ENCODE measurements at places on chromosomes 5 and 9. TPM values are rescaled to one million over a fixed set of nuclear protein-coding genes. Genes with fewer than 3 reads are reported as not detected.

DNA sequence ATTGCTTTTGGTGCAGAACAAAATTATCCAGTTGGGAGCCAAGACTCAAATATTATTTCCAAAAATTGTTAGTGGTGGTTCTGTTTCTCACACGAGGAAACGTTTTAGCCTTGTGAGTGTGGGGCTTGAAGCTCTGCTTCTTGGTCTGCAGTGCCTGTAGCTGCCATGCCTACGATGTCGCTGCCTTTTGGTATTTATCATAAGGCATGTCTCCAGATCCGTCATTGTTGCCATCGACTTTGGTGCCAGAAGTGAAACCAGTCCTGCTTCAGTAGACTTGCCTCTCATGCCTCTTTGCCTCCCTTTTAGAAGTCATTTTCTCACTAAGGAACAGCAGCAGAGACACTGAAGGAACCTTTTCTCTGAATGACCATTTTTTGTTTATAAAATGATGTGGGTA, 29.7 kb upstream of the CATSPER3 start:
- DNase-seq: no peak
- peaks cover 5% of the 10 kb centered on the region for H3K36me3 ChIP-seq
- H3K27me3 ChIP-seq: no peaks in the 10 kb centered on the region

CFAP90 gene
- not detected for total RNA-seq

BHMT2 gene
- total RNA-seq: not detected

DNA sequence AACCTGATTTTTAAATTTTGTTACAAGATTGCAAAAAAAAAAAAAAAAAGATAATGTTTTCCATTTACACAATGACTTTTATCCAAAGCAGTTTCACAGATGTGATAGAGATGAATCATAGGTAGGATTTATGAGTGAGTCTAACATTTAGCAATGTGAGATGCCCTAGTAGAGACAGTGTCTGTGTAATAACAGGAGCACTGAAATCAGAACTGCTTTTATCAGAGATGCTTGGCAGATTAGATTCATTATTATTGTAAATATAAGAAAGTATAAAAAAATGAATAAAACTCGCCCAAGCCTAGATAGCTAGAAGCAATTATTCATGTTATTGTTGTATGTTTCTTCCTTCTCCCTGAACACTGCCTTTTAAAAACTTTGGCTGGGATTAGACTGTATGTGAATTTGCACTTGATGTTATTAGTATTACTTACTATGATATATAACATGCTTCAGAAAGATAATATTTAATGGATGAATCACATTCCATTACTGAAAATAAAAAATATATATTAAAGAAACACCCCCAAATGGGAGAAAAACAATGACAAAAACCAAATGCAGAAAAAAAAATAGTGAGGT, 567.3 kb upstream of the KLF4 start:
- peaks cover 4% of the 10 kb centered on the region for H3K36me3 ChIP-seq
- H3K4me1 ChIP-seq: peaks cover 32% of the 10 kb centered on the region
- no peak for DNase-seq
- H3K27me3 ChIP-seq: no peaks in the 10 kb centered on the region
- no peak overlapping the region for H3K4me3 ChIP-seq

DNA sequence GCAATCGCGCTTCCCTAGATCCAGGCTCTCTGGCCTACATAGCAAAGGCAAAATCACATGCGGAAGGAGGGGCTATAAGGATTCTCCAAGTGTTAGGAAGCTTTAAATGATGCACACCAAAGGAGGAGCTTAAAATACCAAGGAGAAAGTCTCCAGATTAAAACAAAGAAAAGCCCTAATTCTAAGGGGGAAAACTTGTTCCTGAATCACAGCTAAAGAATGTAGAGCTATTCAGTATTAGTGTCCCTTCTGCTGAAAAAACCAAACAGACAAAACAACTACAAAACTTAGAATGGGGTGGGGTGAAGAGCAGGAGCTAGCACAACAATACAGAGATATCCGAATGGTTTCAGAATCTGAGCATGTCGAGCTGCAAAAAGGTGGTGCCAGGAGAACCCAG, 213.7 kb downstream of the DCP2 start:
- no peak overlapping the region for H3K4me3 ChIP-seq
- H3K4me1 ChIP-seq: peaks cover 8% of the 10 kb centered on the region
- no peak for DNase-seq

P4HA2 gene
- total RNA-seq: 45.1 TPM

FBP2 gene
- not detected for total RNA-seq

DNA sequence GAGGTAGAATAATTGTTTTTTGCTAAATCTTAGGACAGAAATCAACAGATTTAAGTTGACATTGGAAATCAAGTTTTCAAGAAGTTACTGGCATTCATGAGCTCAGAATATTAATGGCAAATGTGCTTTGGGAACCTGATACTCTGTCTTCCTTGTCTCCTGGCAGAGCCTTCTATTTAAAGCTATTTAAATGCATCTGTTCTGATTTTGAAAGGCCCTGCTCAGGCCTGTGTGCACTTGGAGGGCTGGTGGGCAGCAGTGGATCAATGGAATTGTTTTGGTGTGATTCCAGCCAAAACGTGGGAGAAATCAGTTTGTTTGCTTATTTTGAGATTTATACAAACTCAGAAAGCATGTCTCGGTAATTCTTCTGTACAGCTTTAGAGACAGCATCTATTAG, 38.5 kb downstream of the FBXL7 start:
- DNase-seq: no peak
- no peak overlapping the region for H3K4me3 ChIP-seq
- H3K4me1 ChIP-seq: no peaks in the 10 kb centered on the region

DNA sequence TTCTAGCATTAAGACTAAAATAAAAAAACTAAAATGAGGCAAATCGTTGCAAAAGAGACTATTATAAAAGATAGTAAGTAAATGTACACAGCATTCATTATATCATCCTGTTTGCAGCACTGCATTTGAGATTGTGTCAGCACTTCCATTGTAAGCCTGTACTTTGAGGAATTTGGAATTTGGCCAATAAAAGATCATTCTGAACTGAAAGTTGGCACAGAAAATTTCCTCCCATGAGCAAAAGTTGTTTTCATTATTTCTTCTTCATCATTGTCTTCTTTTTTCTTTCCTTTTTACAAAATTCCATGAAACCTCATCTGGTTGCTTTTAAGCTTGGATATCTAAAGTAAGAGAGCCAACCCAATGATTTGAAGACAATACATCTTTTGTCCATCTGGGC, 199.3 kb upstream of the ADAMTSL1 start:
- H3K4me1 ChIP-seq: no peaks in the 10 kb centered on the region
- no peak for DNase-seq
- H3K27me3 ChIP-seq: no peaks in the 10 kb centered on the region

IFNK gene
- total RNA-seq: not detected

DNA sequence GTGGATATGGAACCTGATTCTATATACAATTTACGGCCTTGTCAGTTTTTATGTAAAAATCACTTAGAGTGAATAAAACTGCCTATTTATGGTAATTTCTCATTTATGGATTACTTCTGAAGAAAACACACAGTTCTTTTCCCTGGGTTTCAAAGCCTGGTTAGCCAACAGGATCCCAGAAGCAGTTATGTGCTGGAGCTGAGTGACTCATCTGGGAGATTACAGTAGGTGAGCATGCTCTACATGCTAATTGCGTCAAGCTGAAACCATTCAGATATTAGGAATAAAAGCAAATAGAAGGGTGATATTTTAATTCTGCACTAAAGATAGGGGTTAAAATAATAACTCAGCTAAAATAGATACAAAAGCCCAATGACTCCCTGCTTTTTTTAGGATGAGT, 47.8 kb downstream of the PDE4D start:
- no peaks in the 10 kb centered on the region for H3K36me3 ChIP-seq
- H3K4me1 ChIP-seq: peaks cover 11% of the 10 kb centered on the region
- peaks cover 17% of the 10 kb centered on the region for H3K27me3 ChIP-seq
- H3K27ac ChIP-seq: no peak overlapping the region
- DNase-seq: no peak
- no peak overlapping the region for H3K4me3 ChIP-seq

CORO2A gene
- total RNA-seq: 24.3 TPM

DNA sequence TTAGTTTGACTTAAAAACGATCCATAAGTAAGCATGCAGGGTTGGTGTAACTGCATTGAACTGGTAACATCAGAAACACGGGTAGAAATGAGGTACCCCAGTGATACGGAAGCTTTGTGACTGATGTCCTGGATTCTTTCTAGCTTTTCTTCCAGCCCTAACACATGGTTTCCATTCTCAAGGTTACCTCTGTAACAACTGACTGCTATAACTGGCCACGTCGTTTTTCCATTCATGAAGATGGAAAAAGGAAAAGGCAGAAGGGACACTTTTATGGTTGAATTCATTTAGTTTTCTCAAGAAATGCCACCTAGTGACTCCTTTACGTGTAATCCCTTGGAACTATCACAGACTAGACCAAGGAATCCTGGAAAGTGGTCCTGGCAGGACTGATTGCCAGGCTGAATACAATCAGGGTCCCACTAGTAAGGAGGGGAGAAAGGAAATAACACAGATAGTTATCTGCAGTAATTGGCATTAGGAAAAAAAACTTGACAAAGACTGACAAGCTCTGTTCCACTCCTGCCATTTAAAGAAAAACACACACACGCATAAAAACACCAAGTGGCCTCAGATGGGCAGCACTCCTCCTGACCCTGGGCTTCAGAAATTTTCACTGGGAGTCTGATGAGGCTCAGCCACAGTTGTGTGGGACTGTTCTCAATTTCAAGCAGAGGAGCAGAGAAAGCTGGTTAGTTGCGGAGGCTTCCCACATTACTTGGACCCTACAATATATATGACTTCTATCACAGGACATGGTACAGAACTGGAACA, 77.5 kb upstream of the ZNF169 start:
- DNase-seq: no peak
- H3K36me3 ChIP-seq: peaks cover 38% of the 10 kb centered on the region
- no peak overlapping the region for H3K27ac ChIP-seq
- no peaks in the 10 kb centered on the region for H3K4me1 ChIP-seq

DNA sequence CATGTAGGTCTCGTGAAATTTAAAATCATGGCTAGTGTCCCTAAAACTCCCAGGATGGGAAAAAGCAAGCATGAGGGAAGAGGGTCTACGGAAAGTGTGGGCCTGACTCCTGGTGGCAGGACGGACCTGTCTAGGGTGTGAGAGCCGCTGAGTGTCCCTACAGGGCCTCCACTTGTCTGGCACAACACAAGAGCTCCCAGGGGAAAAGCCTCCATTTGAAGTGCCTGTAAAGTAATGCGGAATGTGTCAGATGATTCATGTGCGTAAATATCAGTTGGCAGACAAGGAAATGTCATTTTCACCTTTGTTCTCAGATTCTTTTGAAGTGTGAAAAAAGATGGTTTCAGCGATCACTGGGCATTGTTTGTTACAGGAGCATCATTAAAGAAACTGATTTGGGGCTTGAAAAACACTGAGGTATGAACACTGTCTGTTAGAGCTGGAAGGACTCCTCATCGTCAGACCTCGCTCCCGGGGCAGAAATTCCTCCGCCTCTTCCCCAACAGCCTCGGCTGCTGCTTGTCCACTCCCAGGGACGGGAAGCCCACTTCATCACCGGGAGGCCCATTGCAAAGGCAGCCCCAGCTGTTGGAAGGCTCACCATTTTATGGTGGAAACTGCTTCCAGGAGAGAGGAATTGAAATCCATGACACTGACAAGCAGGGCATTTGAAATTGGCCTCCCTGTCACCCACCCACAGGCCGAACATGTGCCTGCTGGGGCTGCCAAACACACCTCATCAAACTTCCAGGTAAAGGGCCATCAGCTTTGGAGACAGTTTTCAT, 240.8 kb downstream of the FSTL4 start:
- H3K27me3 ChIP-seq: peaks cover 88% of the 10 kb centered on the region
- H3K27ac ChIP-seq: no peak overlapping the region
- H3K36me3 ChIP-seq: no peaks in the 10 kb centered on the region
- no peaks in the 10 kb centered on the region for H3K4me1 ChIP-seq

GRCh38 chr5:141514330-141515133, 25.7 kb downstream of the PCDHGC5 start:
- no peaks in the 10 kb centered on the region for H3K27me3 ChIP-seq
- H3K36me3 ChIP-seq: peaks cover 80% of the 10 kb centered on the region
- peaks cover 5% of the 10 kb centered on the region for H3K4me1 ChIP-seq
- no peak overlapping the region for H3K4me3 ChIP-seq

DNA sequence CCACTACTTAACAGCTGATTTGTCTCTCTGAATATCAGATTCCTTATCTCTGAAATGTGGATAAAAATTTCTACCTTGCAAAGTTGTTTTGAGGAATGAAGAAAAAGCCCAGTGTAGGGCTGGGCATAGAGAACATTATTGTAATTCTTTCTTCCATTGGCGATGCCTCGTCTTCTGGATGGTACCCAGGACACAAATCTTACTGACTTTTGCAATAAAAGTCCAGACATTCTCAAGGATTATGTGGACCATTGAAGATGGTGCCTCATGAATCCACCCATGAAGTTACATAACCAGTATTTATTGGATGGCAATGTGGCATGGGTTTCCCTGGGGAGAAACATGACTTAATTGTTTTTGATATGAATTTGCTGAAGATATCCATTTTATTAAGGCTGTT, 33.1 kb downstream of the NNT start:
- H3K4me3 ChIP-seq: peak overlapping the region; percentile 44
- H3K27ac ChIP-seq: peak overlapping the region; percentile 66
- DNase-seq: no peak

- no peaks in the 10 kb centered on the region for H3K4me1 ChIP-seq
- H3K27ac ChIP-seq: no peak overlapping the region
Measured at GRCh38 chr5:111582451-111582850, 70.1 kb upstream of the STARD4 start.

- H3K27me3 ChIP-seq: no peaks in the 10 kb centered on the region
- H3K36me3 ChIP-seq: no peaks in the 10 kb centered on the region
- DNase-seq: no peak
Measured at GRCh38 chr5:39505363-39505762, 80.6 kb upstream of the DAB2 start.

GRCh38 chr9:72424131-72424530, 59.1 kb upstream of the ZFAND5 start:
- H3K27ac ChIP-seq: no peak overlapping the region
- H3K27me3 ChIP-seq: no peaks in the 10 kb centered on the region
- H3K36me3 ChIP-seq: peaks cover 3% of the 10 kb centered on the region

GRCh38 chr9:131031642-131032005, 22.6 kb downstream of the LAMC3 start:
- no peak overlapping the region for H3K4me3 ChIP-seq
- DNase-seq: no peak

CAMK4 gene
- total RNA-seq: 19.4 TPM

GRCh38 chr5:107020626-107021025, 650.1 kb downstream of the EFNA5 start:
- H3K27ac ChIP-seq: no peak overlapping the region
- no peaks in the 10 kb centered on the region for H3K4me1 ChIP-seq
- no peaks in the 10 kb centered on the region for H3K27me3 ChIP-seq
- no peaks in the 10 kb centered on the region for H3K36me3 ChIP-seq
- DNase-seq: no peak

- H3K4me3 ChIP-seq: no peak overlapping the region
- DNase-seq: no peak
- no peaks in the 10 kb centered on the region for H3K27me3 ChIP-seq
- H3K27ac ChIP-seq: peak overlapping the region; percentile 61
- no peaks in the 10 kb centered on the region for H3K36me3 ChIP-seq
Measured at GRCh38 chr9:2228641-2229040, 213.5 kb downstream of the SMARCA2 start.

- peaks cover 97% of the 10 kb centered on the region for H3K27me3 ChIP-seq
- no peak for DNase-seq
- H3K4me1 ChIP-seq: no peaks in the 10 kb centered on the region
- H3K27ac ChIP-seq: no peak overlapping the region
- H3K4me3 ChIP-seq: no peak overlapping the region
Measured at GRCh38 chr5:1655496-1656270, 131.9 kb upstream of the LPCAT1 start.
